ENCODE measurements at places on chromosomes 1 and 21.
A peak's percentile ranks its signal among the peaks of the same experiment; 100 is the strongest.

DNA sequence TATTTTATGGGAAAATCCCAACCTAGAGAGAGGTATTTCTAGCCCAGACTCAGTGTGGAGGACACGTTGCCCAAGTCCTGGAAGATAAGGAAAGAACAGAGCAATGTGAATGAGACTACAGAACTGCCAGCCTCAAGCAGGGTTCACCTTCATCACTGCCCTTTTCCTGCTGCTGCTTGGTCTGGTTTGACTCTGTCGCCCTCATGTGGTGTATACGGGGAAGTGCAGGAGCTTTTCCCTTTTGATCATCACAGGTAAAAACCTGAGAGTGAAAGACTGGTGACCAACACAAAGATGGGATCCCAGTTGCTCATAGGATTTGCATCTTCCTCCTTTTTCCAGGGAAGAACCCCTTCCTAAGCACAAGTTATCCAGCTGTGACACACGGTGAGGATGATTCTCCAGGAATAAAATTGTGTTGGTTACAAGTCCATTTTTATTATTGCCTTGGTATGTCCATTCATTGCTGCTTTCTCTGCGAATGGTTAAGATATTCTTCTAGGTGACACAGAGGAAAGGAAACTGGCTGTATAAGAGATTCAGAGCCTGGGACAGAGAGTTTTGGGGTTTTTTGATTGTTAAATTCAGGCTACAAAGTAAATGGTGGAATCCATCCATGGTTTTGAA, 89.5 kb upstream of the CD53 start:
- DNase-seq = peak; percentile 60

DNA sequence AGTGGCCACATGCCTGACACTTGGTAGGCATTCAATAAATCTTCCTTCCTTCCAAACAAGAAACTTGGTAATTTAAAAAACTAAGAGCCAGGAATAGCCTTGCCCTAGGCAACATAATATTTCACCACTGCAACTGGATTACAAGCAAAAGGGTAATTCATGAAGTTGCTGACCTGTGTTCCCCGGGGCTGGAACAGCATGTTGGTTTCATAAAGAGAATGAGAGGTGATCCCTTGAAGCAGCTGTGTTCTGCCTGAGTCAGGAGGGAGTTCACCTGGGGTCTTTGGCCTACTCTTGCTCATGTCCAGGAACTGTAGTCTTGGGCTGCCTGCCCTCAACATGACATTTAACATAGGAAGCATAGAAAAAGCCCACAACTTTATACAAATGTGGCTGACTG, 329.0 kb upstream of the DAB1 start:
- DNase-seq = no peak

DNA sequence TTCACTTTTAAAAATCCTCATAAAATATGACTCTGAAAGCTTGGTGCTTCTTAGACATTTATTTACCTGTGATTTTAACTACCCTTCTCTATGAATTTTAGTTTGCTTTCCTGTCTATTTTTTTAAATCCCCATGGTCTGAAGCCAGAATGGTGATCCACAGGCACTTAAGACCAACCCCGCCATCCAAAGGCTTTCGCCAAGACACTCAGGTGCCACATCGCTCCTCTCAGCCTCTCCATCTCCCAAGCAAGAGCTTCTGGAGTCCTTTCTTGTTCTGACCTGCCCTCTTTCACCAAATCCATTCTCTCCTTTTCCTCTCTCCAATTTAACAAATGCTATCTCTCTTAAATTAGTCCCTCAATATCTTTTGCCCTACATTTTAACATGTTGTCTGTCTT, 464.6 kb downstream of the PCP4 start:
- no peak for DNase-seq

DNA sequence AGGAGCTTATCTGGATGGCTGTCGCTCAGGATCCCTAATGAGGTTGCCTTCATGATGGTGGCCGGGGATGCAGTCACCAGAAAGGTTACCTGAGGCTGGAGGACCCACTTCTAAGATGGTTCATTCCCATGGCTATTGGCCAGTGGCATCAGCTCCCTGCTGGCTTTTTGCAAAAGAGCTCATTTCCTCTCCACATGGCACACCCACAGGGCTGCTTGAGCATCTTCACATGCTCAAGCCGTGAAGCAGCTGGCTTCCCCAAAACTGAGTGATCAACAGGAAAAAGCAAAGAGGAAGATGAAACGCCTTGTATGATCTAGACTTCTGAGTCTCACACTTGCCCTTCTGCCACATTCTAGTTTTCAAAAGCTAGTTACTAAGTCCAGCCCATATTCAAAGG, 124.6 kb upstream of the CXADR start:
- no peak for DNase-seq

GRCh38 chr1:100449477-100449876, 88.5 kb upstream of the GPR88 start:
- no peak for DNase-seq

DNA sequence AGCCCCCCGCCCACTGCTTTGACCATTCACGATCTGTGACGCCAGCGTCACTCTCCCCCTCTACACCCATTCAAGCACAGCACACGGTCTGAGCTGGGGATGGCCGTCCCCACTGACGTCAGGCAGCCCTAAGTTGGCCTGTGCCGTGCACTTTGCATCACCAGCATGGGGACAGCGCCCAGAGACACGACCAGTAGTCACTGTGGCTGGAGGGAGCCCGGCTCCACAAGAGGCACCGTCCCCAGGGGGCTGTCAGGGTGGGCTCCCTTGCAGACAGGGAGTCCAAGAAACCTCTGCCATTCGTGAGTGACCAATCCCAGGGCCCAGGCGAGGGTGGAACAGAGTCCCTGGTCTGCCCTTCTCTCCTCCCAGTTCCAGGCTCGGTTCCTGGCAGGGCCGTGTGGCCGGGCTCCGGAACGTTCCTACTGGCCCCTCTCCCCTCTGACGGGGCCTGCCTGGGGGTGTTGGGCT, 2.3 kb downstream of the KRTAP10-8 start:
- DNase-seq = no peak

GRCh38 chr1:76867342-76868130, at the start of gene ST6GALNAC5:
Gene ST6GALNAC5, plus strand, starts transcription at chr1:76867480.
- DNase-seq = peak; percentile 67

- DNase-seq = no peak
These were observed 89.4 kb downstream of the SEC16B start for GRCh38 chr1:177880339-177880891.

DNA sequence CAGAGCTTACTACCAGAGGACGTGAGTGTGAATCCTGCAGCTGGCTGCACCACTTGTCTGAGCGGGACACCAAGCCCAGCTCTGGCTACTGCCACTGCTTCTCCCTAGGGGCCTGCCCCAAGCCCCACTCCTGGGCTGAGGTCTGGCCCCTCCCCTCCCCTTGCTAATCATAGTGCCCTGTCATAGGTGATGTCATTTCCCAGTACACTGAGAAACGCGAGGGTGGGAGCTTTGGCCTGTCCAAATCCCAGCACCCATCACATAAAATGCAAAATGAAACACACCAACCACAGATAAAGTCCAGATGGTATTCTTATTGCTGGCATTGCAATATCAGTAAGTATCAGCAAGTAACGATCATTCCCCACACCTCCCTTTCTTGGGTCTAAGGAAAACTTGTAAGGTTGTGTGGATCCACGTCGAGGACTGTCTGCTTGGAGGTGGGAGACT, 77.7 kb downstream of the TOMM20 start:
- no peak for DNase-seq

DNA sequence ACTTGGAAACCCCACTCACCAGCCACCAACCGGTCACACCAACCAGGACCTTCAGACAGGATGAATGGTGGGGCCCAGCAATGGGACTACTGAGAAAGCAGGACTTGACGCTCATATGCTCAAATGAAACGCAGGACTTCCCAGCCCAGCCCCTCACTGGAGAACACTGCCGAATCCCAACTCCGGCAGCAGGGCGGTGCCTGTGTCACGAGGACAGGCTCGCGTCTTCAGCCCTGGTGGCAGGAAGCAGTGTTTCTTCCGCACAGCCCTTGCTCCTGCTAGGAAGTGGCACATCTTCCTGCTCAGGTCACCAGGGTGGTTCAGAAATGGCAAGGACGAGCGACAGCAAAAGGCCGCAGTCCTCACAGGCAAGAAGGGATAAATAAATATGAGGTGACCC, 38.9 kb downstream of the CD58 start:
- no peak for DNase-seq

DNA sequence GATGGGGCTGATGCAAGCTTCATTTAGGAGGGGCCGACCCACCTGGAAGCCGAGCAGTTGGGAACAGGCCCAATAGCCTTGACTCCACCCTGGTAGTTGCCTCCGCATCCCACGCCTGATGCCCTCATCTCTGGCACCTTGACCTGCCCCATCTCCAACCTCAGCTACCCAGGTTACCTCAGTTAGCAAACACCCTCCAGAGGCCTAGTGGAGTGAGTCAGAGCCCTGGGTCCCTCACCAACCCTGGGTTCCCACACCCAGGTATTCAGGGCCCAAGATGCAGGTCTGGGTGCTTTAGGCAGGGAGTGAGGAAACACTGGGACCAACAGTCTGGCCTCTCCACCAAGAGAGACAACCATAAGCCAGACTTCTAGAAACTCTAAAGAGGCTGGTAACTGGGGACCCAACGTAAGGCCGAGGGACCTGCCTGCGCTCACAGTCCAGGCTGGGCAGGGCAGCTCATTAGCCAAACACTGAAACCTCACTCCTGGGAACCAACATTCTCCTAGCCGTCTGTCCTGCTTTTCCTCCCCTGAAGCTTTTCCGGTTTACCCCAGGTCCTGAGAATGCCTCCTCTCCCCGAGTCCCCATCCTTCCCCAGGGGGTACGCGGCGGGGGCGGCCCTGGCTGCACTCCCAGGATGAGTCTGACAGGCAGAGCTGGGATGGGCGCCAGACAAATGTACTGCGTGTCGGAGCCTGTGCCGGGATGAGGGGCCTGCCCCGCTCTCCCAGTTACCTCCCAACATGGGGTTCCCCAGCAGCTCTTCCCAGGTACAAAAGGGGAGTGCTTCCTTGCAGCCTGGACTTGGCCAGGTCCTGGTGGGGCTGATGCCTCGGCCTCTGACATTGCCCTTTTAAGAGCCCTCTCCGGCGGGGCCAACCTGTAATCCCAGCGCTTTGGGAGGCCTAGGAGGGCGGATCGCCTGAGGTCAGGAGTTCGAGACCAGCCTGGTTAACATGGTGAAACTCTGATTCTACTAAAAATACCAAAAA, 8.9 kb upstream of the CELSR2 start:
- DNase-seq = peak; percentile 58

DNA sequence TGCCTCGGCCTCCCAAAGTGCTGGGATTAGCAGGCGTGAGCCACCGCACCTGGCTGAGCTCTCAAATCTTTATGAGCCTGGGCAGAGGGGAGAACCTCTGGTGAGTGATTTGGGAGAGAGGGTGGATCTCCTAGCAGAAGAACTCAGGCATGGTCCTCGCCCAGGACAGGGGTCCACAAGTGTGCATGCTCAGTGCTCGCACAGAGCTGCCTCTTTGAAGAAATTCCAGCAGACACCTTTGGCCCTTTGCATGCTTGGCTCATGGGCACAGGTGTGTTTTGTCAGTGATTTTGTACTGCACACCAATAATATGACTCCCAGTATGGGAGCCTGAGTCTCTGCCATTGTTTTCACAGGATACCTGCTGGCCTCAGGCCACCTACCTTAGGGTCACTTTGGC, 11.8 kb upstream of the PRAMEF12 start:
- no peak for DNase-seq
